ENCODE measurements at places on chromosomes 3 and 15.

GRCh38 chr15:75693501-75694240 is 19.0 kb downstream of the CSPG4 start:
- DNase-seq, result peak; percentile 82

DNA sequence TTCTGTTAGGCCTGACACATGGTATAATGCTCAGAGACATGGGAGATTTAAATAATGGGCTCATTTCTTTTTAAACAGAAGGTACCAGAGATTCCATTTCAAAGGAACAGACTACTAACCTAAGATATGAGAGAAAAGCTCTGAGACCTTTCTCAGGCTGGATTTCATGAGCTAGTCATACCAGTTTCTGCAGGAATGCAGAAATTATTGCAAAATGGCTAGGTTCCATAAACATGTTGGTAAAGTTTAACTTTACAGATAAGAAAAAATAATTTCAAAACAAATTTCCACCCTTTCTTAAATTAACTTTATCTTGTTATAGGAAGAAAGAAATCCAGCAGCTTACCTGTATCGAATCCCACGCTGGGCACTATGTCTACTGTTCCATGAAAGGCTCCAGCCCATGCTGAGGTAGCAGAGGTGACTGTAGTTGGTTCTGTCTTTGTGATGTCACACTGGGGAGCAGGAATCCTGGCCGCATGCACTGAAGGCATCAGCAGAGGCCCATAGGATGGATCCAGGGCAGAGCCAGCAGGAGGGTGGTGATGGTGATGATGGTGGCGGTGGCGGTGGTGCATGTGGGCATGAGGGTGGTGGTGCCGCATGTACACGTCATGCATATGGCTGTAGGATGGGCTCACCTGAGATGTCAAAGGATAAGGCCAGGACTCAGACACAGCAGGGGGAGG is 22.6 kb downstream of the VGLL3 start:
- no peak for DNase-seq

GRCh38 chr3:58191361-58191991 is 19.3 kb downstream of the DNASE1L3 start:
- DNase-seq, result no peak

- DNase-seq, result no peak
These were observed 352.6 kb downstream of the OCA2 start for GRCh38 chr15:27746401-27746955.

DNA sequence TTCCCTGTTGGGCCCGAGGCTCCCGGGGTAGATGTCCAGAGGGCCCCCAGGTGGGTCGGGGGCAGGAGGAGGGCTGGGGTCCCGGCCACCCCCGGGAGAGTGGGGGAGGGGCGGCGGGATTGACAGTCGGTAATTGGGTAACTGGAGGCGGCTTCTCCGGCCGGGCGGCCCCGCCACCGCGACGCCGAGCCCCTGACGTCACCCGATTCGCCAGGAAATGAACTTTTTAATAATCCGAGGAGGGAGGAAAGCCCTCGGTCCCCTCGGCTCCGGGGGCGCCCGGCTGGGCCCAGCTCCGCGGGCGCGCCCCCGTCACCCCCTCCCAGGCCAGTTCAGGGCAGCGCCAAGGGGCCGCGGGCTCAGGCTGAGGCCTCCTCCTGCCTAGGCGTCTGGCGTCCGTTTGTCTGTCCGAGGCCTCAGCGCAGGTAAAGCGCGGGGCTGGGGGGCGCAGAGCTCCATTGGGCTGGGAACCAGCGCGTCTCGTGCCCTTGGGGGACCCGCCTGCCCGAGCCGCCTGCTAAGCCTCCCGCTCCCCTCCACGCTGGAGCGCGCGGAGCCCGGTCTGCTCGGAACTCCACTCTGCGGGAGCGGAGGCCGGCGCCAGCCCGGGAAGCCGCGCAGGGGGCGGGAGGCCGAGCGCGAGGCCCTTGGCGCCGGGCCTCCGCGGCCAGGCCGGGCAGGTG is 3.9 kb downstream of the GATA2 start:
- DNase-seq, result peak; percentile 82

GRCh38 chr3:65112751-65113300 is 425.0 kb upstream of the ADAMTS9 start:
- no peak for DNase-seq

GRCh38 chr3:6097556-6097955 is 763.4 kb upstream of the GRM7 start:
- DNase-seq, result no peak

DNA sequence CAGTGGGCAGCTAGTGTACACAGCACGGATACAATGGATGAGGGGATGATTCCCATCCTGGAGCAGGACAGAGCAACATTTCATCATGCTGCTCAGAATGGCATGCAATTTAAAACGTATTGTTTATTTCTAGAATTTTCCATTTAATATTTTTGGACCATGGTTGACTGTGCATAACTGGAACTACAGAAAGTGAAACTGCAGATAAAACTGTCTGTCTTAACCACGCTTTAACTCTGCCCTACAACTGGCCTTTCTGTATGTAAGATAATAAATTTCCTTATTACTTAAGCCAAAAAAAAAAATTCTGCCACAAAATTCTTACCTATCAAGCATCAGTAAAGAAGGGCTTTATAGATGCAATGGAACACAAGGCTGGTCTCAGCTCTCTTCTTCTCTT is 33.4 kb downstream of the AP3S2 start:
- no peak for DNase-seq

DNA sequence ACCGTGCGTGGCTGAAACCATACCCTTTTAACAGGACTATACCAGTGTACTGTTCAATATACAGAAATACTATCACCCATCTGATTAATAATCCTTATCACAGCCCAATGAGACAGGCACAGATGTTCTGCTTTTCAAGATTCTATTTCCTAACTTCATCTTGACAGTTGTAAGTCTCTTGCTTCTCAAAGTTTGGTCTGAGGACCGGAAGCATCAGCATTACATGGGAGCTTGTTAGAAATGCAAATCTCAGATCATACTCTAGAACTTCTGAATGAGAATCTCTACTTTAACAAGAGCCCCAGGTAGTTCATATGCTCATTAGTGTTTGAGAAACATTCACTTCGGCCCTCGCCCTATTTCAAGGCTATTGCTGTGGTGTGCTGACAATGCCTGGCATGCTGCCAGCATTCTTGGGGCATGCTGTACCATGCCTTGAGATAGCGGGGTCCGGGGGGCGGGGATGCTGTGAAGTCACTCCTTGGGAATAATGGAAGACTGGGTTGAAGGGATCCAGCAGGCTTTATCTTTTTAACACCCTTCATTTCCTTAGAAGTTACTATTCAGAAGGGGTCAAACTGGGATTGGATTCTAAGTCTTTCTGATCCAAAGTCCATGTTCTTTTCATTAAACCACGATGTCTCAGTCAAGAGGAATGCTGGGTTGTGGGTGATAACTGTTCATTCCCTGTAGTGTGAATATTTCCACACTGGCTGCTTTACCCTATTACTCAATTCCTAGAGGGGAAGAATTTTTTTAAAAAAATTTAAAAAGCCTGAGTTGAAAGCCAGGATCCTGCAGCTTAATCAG is 194.7 kb downstream of the LPP start:
- peak; percentile 95 for DNase-seq

GRCh38 chr3:46293991-46294833 is 52.0 kb downstream of the CCR3 start:
- DNase-seq, result no peak

GRCh38 chr3:88863196-88863595 is 244.2 kb upstream of the EPHA3 start:
- DNase-seq, result peak; percentile 14
